Activated gamma-delta T cell treated with Interleukin-2 at 50 U/mL for 16 hours (primary cell): ENCODE measurements at places on chromosomes 12 and 14.

GRCh38 chr12:103696101-103696500, 109.0 kb downstream of the STAB2 start:
- DNase-seq = no peak

DNA sequence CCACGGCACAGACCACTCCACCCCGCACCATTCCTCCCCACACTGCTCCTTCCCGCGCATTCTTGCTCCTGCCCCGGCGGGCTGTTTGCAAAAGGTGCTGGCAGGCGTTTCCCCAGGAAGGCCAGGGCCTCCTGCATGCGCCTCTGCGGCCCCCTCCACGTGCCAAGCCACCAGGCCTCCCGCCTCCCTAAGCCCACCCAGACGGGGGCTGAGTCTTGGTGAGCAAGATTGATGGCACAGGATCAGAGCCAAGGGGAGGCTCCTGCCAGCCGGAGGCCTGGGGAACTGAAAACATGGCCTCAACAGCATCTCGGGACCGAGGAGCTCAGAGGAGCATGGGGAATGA, 328.3 kb upstream of the DIO3 start:
- no peak for DNase-seq

GRCh38 chr12:18373181-18373580, 111.9 kb downstream of the PIK3C2G start:
- no peak for DNase-seq

DNA sequence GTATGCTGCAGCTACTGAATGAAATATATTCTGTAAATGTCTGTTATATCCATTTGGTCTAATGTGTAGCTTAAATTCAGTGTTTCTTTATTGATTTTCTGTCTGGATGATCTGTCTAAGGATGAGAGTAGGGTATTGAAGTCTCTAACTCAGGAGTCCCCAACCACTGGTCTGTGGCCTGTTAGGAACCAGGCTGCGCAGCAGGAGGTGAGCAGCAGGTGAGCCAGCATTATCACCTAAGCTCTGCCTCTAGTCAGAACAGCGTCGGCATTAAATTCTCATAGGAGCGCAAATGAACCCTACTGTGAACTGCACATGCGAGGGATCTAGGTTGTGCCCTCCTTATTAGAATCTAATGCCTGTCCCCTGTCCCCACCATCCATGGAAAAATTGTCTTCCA, 329.7 kb upstream of the RGS6 start:
- no peak for DNase-seq

GRCh38 chr12:1115484-1116231, 124.6 kb downstream of the ERC1 start:
- no peak for DNase-seq

- DNase-seq = no peak
These were observed 41.8 kb upstream of the FRMD6 start for GRCh38 chr14:51609955-51610283.

GRCh38 chr14:22178333-22178839, 410.6 kb downstream of the DAD1 start:
- no peak for DNase-seq

DNA sequence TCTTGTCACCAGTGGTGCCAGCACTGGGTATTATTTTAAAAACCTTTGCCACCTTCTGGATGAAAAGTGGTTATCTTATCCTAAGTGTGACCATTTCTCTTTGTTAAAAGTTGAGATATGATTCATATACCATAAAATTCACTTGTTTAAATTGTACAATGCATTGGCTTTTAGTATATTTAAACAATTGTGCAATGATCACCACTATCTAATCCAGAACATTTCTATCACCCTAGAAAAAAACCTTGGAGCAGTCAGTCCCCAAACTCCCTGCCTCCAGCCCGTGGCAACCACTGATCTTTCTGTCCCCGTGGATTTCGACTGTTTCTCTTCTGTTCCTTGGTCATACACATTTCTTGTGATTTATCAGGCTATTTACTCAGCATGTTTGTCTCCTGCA, 28.3 kb downstream of the SH2B3 start:
- DNase-seq = no peak
